ENCODE measurements at places on chromosomes 3 and 15.

DNA sequence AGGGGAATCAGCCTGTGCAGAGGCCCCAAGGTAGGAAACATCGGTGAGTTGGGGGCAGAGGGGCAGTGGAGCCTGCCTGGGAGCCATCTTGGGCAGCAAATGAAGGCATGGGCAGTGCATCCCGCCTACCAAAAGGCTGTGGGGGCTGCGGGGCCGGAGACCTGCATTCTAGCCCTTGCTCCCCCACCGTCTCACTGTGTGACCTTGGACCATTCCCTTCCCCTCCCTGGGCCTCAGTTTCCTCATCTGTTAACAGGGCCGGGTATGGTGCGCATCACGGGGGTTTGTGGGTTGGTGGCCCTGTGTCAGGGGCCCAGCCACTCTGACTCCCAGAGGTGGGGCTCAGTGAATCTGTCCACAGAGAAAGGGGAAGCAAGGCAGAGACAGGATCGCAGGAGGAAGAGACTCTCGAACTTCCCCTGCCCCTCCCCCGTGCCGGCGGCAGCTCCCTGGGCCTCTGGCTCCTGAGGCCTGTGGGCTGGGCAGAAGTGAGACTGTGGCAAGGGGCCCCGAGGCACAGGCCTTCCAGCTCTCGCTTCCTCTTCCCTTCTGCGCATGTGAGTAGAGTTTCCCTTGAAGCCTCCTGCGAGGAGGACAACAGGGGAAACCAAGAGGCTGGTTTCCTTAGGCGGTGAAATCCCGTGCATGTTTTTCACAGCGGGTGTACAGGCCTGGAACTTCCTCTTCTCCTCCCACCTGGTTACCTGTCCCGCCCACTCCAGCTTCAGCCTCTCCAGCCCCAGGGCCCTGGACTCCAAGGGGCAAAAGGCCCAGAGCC is 42.9 kb downstream of the IDH2 start:
- no peak for DNase-seq

DNA sequence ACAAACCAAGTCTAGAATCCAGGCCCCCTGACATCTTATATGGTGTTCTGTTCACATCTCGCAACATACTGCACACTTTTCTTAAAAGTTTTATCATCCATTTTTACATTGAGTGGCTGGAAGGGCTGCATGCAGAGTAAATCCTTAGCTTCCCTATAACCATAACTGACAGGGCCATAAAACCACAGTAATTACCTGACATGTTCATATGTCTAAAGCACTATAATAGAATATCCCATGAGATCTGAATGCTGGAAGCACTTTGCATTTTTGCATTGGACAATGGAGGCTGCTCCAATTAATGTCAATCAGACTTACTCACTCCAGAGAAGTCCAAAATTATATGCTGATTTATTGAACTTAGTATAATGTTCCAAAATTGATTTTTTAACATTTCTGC is 86.6 kb upstream of the HES1 start:
- DNase-seq: no peak

GRCh38 chr15:77784361-77785292 is 151.9 kb upstream of the LINGO1 start:
- no peak for DNase-seq

DNA sequence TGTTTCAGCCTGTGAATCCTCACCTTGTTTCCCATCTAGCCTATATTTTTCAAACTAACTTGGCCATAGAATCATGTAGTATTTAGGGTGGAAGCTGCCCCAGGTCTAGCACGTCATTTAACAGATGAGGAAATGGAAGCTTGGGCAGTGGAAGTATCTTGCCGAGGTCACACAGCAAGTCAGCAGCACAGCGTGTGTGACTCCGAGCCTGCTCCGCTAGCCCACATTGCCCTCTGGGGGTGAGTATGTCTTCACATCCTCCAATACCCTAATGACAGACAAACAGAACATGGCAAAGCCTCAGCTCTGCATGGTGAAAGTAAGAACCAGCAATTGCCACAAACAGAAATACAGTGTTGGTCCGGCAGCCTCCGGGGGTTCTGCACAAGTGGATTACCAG is 2.2 kb upstream of the CCR5 start:
- no peak for DNase-seq

DNA sequence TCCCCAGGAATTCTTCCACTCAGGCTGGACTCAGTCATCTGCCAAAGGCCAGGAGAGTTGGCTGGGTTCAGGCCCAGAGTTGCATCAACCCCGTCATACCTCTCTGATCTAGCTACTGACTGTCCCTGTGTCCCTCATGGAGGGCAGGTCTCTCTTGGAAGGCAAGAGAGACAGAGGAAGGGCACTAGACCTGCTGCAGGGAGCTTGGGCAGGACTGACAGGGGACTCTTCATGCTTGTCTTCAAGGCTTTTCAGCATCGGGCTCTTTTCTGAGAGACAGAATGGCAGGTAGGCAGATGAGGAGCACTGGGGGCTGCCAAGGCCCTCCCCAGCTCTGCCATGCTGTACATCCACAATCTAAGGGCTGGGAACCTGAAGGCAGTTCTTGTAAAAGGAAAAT is 140.1 kb upstream of the MRPS22 start:
- DNase-seq: no peak

Measured in fibroblast of skin of left quadriceps (primary cell).